ENCODE measurements at places on chromosomes 6 and 20. TPM values are rescaled to one million over a fixed set of nuclear protein-coding genes. Genes with fewer than 3 reads are reported as not detected.

Gene EBF4
- total RNA-seq: 6.6 TPM

Gene ADRM1
- 101 TPM for total RNA-seq

Gene GPX5
- total RNA-seq: not detected

Gene ACSS1
- total RNA-seq: 15.2 TPM

Gene TBC1D20
- 20.4 TPM for total RNA-seq

GRCh38 chr6:73182021-73182607, 43.2 kb downstream of the KHDC1L start:
- no peak overlapping the region for H3K4me3 ChIP-seq
- no peaks in the 10 kb centered on the region for H3K27me3 ChIP-seq
- DNase-seq: no peak
- no peaks in the 10 kb centered on the region for H3K36me3 ChIP-seq
- H3K27ac ChIP-seq: no peak overlapping the region

GRCh38 chr6:56839533-56840183, 115.2 kb upstream of the BEND6 start:
- H3K27me3 ChIP-seq: peaks cover 35% of the 10 kb centered on the region
- DNase-seq: no peak
- no peak overlapping the region for H3K27ac ChIP-seq
- no peak overlapping the region for H3K4me3 ChIP-seq
- H3K4me1 ChIP-seq: peaks cover 7% of the 10 kb centered on the region

Gene MUC22
- not detected for total RNA-seq
